Activated CD4-positive, alpha-beta T cell treated with anti-CD3 and anti-CD28 coated beads, Interleukin-2, amount 50 U/mL, for 1 hour (primary cell): ENCODE measurements at places on chromosomes 7 and 10.

GRCh38 chr7:127644484-127644883 is 7.5 kb upstream of the SND1 start:
- no peak for DNase-seq

DNA sequence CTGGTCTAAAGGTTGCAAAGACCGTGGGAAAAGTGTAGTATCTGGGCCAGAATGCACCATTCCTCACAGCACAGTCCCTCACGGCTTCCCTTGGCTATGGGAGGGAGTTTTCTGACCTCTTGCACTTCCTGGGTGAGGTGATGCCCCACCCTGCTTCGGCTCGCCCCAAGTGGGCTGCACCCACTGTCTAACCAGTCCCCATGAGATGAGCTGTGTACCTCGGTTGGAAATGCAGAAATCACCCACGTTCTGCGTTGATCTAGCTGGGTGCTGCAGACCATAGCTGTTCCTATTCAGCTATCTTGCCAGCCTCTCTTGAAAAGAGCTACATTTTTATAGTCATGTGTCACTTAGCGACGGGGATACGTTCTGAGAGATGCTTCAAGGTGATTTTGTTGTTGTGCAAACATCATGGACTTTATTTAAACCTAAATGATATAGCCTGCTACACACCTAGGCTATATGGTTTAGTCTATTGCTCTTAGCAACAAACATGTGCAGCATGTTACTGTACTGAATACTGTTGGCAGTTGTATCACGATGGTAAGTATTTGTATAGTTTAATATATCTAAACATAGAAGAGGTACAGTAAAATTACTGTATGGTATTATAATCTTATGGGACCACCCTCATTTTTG is 120.0 kb downstream of the PPP1R9A start:
- DNase-seq = no peak

- no peak for DNase-seq
Measured at GRCh38 chr10:35726846-35727245, 84.8 kb upstream of the FZD8 start.

GRCh38 chr7:134378562-134378961 is 61.8 kb upstream of the SLC35B4 start:
- DNase-seq = no peak

DNA sequence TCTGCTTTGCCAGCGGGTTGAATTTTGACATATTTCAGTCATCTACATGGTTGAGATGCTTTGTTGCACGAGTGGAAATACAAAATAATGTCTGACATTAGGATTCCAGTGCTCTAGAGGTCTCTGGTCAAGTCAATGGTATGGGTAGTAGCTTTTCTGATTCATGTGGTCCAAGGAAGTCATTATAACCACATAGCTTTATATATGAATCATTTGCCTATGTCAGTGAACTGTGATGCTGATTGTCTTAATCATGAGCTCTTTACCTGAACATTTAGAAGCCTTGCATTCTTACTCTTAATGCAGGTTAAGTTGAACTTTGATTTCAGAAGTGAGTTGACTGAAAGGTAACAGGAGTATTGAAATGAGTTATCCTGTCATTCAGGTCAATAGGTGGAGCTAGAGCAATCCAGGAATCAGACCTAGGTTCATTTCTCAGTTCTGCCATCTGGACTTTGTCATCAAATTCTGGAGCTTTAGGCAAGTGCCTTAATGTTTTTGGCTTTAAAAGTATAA is 3.3 kb downstream of the MAPK8 start:
- DNase-seq = no peak

GRCh38 chr10:4080225-4080805 is 295.3 kb upstream of the KLF6 start:
- DNase-seq = no peak

GRCh38 chr10:70255329-70256299 is 22.4 kb upstream of the PPA1 start:
- DNase-seq = peak; percentile 6

DNA sequence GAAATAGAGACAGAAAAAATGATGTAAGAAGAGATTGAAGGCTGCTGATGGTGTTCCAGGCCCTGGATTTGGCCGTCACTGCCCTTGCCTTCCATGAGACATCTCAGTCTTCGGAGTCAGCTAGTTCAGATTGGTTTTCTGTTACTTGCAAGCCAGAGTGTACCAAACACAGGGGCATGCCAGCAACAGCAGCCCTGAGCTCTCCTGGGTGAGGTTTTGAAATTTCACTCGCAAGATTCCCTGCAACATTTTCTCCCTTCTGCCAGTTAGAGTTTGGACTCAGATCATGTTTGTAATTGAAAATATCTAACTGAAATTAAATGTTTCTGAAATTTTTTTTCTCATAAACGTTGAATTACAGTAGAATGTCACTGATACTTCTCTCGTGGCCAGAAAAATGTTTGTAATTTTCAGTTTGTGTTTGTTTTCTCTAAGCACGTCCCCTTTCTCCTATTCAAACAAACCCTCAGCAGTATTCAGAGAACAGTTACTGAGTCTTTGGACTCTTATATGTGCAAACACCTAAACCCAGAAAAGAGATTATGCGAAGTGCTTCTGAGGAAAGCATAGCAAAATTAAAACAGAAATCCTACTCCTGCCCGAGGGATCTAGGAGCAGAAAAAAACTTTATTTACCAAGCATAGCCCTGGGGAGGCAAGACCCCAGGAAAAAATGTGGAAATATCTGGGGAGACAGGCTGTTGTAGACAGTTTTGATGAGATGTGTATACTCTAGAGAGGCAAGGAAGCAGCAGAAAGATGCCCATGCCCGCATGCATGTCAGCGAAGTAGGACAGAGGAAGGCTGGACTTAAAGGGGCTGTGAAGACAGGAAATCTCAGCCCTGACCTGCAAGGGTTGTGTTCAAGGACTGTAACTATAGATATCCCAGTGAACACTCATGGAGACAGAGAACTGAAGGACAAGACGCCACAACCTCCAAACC is 43.0 kb upstream of the NAMPT start:
- no peak for DNase-seq

DNA sequence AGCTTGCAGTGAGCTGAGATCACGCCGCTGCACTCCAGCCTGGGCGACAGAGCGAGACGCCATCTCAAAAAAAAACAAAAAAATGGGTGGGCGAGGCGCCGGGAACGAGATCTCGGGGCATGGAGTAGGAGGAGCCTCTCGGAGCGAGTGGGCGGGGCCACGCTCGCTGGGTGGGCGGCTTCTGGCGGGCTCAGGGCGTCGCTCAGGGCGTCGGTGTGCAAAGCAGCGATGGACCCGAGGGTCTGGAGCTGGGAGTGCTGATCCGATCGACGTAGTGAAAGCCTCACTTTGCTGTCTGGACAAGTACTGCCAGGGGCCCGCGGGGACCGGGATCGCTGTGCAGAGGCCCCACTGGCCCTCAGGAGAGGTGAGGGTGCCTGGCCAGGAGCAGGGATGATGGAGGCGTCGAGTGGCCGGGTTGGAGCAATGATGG is 22.6 kb upstream of the AMZ1 start:
- no peak for DNase-seq

DNA sequence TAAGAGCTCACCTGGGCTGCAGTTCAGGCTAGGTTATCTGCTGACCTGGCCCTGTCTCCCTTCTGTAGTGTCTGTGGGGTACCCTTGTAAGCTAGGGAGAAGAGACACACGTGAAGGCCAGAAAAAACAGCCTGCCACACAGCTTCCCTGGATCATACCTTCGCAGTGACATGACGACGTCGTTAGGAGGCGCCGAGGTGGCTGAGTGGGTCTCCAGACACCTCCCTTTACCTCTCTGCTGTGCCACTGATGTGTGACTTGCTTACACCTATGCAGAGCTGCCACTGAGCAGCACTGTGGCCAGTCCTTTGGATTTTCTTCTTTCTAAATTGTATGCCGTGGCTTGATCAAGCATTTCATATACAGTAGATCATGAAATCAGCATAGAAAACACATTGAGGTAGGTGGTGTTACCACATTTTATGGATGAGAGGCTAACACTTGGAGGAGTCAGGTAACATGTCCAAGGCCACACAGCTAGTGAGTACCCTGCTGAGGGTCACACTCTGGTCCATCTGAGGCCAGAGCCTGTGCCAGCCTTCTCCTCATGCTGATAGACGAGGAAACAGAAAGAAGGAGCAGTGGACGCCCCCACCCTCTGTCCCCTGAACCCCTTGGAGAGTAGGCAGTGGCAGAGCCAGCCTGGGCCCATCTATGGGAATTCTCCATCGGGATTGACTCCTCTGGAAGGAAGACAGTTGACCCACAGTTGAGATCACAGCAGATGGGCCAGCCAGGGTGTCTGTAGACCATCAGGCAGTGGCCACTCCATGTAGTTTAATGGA is 23.1 kb downstream of the HTRA1 start:
- no peak for DNase-seq

DNA sequence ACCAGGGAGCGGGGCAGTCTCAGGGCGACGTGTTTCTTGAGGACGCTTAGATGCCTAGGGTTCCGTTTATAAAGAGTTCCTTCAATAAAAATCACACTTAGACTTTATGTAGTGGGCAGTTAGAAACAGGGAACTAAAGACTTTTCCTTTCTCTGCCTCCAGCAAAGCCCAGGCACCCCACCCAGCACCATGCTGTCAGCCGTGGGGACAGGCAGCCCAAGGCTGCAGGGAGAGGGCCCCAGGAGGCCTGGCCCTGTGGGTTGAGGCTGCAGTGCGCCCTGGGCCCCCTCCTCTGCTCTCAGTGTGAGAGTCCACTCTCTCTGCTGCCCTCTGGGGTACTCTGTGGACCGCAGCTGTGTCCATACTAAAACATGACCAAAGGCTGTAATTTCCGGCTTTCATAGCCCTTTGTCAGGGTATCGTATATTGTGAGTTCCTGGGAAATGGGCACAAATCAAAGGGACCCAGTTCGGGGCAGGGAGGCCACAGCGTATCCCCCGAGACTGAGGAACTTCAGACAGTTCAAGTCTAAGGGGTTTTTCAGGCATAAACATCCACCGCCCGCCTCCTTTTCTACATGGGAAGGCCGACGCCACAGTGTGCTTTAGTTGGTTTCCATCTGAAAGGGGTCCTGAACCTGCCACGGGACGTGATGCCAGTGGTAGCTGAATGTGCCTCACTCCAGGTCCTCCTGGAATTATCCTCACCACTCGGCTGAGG is 59.7 kb downstream of the DNAJB6 start:
- DNase-seq = no peak

DNA sequence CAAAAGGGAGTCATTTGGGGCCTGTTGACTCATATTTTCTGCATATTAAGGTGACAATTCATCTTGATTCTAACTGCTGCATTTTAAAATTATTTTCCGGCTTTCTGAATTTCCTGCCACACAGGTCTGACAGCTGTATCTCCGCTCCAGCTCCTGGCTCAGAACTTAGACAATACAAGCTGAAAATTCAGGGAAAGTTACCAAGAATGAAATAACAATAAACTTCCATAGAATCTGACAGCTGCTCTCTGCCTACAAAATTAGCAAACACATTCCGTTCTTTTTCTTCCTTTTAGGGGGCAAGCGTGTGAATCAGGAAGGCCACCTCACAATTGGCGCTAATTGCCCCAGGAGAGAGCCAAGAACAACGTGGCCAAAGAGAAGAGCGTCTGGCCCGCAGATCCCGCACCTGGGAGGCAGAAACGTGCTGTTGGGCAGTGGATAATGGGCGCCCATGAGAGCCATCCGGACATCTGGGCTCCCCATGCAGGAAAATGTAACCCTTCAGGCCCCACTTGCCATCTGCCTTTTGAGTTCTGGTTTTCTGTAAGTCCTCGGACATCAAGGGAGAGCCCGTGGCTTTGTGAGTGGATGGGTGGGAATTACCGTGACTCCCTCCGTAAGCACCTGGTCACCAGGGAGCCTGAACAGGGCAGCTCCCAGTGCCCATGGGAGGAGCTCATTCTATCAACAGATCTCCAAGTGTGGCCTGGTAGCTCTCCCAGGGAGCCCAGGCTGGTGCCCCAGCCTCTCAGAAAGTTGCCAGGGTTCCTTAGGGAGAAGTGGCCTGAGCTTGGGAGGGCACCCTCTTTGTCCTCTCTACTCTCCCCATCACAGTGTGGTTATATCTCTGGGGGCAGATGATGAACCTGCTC is 5.0 kb downstream of the CLRN3 start:
- no peak for DNase-seq

GRCh38 chr10:74640134-74640921 is 186.1 kb upstream of the KAT6B start:
- DNase-seq = no peak

GRCh38 chr7:10939237-10939910 is 34.3 kb upstream of the PHF14 start:
- no peak for DNase-seq

GRCh38 chr7:2101630-2102374 is 130.9 kb downstream of the MAD1L1 start:
- no peak for DNase-seq

DNA sequence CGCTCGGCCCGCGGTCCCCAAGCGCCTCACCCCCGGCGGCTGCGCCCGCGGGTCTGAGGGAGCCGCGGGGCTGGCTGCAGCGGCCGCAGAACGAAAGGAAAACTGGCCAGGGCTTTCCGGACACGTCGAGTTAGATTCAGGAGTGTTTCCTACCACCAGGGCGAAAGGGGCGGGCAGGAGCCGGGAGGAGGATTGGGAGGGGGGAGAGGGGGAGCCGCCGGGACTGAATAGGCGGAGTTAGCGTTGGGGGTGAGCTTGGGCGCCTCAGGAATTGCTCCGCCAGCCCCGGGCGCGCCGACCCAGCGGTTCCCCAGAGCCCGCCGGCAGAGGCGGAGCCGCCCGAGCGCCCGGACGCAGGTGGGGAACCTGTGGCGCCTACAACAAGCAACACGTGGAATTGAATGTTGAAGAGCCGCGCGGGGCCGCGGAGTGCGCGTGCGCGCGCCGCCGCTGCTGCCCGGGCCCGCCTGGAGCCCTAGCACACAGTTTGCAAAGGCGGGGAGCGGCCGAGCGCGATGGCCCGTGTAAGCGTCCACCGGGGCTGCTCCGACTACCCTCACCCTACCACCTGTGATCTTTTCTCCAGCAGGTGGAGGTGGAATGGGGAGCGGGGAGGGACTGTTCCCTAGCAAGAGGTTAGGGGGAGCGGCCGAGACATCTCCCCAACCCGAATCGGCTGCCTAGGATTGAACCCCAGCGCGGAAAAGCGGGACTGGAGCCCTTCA is at the start of gene CADPS2:
Gene CADPS2, minus strand, starts transcription at position 104 of the 725 bp plus-strand sequence. CDS start 123 bp downstream, outside the sequence.
- DNase-seq = no peak

GRCh38 chr10:43926875-43927406 is 278.3 kb upstream of the ZNF32 start:
- no peak for DNase-seq

GRCh38 chr10:126734015-126734414 is 63.5 kb upstream of the C10orf90 start:
- DNase-seq = no peak

- no peak for DNase-seq
Measured at GRCh38 chr10:89079961-89080360, 89.4 kb downstream of the FAS start.

- no peak for DNase-seq
Measured at GRCh38 chr7:88835147-88835728, 39.7 kb upstream of the TEX47 start.

- no peak for DNase-seq
Measured at GRCh38 chr7:122887848-122888247, 1.6 kb upstream of the CADPS2 start.
